ENCODE measurements at places on chromosomes 1 and 21.

- DNase-seq, result no peak
Measured at GRCh38 chr1:27873671-27874384, 1.5 kb downstream of the THEMIS2 start.

- no peak for DNase-seq
Measured at GRCh38 chr1:17123196-17124045, 4.2 kb upstream of the PADI2 start.

DNA sequence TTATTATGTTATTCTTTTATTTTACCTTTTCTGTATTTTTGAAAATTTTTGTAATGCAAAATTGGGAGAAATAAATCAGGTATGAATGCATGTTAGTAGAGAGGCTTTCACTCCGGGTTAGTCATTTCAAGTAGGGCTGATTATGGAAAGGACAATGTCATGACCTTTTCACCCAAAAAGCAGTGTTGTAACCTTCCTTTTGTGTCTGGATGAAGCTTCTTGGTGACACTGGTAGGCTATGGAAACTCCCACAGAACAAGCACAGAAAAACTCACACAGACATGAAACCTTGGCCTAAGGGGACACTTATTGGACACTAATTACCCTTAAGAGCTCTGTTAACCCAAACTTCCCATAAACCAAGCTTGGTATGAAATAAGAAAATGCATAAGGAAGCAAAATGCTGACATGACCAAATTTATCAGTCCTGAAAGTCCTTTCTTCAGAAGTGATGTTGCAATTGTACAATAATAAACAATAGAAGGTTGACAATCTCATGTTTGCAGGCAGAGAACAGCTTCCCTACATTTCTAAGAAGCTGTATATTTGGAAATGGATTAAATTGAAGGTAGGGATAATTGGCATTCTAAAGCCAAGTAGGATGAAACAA is 70.0 kb upstream of the KCNJ15 start:
- no peak for DNase-seq

- peak; percentile 23 for DNase-seq
Measured at GRCh38 chr1:42322577-42322976, 12.5 kb downstream of the FOXJ3 start.

DNA sequence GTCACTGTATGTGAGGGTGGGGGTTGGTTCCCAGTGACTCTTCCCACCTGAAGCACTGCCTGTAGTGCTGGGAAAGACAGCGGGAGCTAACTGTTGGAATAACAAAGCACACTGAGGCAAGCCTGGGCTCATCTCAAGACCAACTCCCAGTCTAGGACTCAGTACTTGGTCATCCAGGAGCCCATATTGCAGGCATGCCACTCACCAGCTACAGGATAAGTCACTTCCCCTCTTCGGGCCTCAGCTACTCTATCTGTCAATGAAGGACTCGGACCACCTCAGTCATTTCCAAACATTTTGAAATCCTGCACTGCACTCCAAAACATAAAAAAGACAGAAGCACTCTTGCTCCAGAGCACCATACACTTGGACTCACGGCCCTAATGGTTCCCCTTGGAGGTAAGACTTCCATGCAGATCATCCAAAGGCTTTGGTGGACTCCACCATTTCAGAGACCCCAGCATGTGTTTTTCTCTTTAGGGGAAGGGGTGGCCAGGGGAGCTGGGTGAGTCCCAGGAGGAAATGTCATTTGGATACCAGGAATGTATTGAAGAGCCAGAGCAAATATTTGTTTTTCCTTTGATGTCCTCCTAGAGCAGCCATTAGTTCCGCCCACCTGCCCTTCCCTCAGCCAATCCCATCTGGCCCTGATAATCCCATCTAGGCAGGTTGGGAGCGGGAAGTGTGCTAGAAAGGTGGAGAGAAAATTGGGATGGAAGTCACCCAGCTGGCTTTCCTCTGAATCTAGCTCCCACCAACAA is 3.1 kb downstream of the NUAK2 start:
- no peak for DNase-seq
